GM12891 (cell line): ENCODE measurements at places on chromosomes 5 and 9.

DNA sequence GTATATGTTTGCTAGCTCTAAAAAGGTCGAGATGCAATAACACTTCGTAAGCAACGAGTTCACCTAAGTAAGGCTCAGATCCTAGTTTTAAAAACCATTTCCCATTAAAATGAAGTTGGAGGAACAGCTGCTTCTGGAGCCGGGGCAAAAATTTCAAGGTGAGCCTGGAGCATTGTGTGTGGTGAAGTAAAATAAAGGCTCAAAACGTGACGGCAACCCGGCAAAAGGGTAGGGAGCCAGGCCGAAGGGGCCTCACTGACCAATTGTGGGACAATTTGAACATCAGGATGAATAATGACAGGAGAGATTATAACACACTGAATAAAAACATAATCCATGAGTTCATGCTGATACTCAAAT is 20.1 kb downstream of the BTNL9 start:
- no peak for DNase-seq

DNA sequence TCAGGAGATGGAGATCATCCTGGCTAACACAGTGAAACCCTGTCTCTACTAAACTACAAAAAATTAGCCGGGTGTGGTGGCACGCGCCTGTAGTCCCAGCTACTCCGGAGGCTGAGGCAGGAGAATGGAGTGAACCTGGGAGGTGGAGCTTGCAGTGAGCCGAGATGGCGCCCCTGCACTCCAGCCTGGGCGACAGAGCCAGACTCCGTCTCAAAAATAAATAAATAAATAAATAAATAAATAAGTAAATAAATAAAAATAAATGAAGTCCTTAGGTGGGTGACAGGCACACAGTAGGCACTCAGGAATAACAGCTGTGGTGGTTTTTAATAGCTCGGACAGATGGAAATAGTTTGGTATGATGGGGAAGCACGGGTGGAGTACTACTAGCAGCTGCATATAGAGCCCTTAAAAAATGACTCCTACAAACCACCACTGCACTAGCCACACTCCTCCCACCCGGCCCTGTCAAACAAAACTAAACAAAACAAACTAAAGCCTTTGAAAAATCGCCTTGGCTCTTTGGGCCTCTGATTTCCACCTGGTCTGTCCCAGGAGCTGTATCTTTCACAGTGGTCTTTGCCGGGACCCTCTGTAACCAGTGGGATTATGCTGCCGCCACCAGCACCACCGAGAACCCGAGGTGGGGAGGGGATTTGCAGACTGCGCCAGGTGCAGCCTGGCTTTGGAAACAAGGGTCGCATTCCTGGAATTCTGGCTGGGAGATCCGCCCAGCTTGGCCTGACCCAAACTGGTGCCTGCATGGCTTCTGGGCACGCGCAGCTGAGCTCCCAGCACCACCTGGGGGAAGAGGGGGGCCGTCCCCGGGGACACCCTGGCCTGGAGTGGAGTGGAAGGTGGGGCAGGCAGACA is 5.1 kb upstream of the WDR5 start:
- DNase-seq = no peak

DNA sequence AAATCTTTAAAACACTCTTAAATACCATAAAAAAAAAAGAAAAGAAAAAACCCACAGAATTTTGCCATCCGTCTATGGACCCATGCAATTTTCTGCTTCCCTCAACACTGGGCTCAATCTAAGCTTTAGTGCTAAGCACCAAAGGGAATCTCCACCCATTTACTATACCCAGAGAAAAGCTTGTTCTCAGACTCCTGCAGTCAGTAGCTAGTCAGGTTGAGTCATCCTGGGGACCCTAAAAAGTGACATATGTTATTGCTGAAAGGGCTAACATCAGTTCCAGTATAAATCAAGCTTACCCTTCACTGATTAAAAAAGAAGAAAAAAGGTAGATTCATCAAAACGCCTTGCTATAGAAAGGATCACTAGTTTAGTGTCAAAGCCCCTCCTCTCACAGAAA is 177.6 kb downstream of the MUSK start:
- DNase-seq = no peak

- no peak for DNase-seq
These were observed 2.3 kb downstream of the LCNL1 start for GRCh38 chr9:136985027-136985602.

DNA sequence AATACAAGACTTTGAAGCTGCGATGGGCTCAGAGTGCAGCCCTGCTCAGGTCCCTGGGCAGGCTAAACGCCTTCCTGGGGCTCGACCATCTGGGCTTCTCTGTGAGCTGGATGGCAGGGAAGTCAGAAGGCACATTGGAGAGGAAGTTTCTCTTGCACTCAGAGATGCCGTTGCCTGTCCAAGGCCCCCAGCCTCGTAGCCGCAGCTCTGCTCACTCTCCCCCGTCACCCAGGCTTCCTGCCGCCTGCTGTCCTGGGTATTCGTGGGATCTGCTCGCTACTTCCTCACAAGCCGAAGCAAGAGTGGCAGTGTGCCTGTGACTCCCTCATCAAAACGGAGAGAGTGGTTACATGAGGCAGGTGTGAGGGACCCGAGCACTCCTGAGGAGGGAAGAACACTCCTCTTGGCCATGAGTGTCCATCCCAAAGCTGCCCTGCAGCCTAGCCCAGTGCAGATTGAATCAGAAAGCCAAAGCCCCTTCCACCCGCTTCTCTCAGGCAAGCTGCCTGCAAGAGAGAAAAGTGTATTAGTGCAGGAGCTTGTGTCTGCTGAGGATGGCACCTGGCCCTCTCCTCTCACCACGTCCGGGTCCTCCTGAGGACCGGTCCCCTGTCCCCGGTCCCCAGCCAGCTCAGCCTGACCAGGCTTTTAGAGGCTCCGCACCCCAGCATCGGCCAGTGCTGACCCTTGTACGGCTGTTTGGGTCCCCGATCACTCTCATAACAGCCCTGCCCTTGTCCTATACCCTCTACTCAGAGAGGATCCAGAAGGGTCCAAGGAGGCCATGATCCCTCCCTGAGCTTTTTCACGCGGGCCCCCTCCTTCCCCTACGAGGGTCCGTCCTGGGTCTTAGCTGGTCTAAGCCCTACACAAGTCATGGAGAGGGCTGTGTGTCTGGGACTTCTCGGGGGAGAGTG is 7.3 kb downstream of the FCN2 start:
- no peak for DNase-seq

GRCh38 chr5:107104040-107104995 is 566.4 kb downstream of the EFNA5 start:
- DNase-seq = no peak

- no peak for DNase-seq
These were observed 172.2 kb downstream of the TRPM3 start for GRCh38 chr9:70949239-70949638.

DNA sequence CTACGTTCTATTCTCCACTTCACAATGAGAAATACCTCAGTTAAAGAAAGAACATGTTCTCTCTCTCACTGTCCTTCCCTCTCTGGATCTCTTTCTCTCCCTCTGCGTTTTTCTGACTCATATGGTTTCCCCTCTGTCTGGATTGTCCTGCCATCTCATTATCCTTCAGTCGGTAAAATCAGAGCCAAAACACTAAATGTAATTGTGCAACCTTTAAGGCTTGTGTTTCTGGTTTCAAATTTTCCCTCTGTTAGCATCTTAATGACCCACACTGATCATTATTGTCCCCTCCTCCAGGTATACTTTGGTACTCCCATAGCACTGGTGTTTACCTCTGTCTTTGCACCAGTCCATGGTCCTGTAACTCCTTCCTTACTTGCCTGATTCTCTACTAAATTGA is 509.4 kb upstream of the C9orf72 start:
- DNase-seq = no peak

- DNase-seq = no peak
These were observed 696.9 kb upstream of the C9orf72 start for GRCh38 chr9:28270156-28270555.

- no peak for DNase-seq
These were observed 8.9 kb upstream of the ENTPD8 start for GRCh38 chr9:137449931-137450538.

DNA sequence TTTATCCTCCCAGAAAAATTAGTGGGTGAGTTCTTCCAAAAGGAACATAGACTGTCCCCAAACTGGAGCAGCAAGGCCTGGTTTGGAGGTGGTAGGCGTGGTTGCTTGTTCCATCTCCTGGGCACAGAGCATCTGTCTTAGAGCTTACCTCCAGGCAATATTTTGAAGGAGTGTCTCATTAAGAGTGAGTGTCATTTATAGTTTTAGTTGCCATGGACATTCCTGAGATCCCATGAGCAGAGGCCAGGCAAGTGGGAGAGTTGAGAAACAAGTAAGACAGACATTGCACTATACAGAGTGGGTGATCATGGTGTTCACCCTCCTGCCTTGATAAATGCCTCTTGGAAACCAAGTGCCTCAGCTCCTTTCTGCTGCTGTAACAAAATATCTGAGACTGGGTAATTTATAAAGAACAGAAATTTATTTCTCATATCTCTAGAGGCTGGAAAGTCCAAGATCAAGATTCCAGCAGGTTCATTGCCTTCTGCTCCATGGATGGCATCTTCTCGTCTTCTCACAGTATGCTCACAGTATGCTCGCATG is 68.5 kb downstream of the KIAA1958 start:
- DNase-seq = no peak

- DNase-seq = no peak
These were observed 2.6 kb downstream of the SLC35A4 start for GRCh38 chr5:140567136-140567818.

GRCh38 chr5:96006291-96006690 is 44.6 kb upstream of the ELL2 start:
- no peak for DNase-seq

DNA sequence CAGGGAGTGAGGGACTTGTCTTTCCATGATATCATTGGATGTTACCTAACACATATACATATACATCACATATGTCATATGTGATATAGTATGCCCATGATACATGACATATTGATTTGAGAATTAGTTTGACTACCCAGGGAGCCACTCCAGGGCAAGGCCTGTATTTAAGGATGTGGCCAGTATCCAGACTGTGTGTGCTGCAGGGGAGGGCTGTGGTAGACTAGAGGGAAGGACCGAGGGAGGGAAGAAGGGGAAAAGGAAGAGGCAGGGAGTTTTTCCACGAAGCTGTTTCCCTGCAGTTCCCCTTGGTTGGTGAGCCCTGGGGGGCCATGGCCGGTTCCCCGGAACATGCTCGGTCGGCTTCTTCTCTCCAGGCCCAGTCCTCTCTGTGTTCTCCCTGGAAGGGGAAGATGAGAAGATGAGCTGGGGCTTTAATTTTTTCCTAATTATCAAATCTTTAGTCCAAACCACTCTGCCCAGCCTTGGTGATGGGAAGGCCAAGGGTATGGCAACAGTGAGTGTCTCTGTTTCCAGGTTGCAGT is 48.7 kb downstream of the NSUN2 start:
- DNase-seq = no peak

DNA sequence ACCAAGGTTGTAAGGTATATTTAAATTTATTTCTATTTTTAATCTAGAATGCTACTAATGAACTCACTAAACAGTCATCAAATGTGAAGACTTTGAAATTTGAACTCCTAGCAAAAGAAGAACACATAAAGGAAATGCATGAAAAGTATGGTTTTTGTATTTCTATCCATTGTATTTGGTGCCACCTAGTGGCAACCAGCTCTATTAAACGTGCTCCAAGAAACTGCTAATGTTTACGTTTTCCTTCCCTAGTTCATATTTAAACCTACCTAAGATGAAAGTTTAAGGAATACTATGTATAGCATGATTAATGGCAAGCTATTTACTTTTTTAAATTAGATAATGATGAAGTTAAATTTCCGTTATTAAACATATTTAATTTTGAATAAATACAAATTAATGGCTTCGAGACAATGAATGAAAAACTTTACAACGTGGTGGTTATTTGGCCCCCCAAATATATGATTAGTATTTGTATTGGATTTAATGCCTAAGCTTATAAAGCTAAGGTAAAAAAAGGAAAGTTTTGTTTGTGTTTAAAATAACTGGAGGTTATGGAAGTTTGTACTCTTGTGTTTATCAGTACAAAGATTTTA is 115.9 kb upstream of the SH3GL2 start:
- DNase-seq = no peak

- DNase-seq = no peak
These were observed 3.8 kb downstream of the WDR36 start for GRCh38 chr5:111095982-111096381.

DNA sequence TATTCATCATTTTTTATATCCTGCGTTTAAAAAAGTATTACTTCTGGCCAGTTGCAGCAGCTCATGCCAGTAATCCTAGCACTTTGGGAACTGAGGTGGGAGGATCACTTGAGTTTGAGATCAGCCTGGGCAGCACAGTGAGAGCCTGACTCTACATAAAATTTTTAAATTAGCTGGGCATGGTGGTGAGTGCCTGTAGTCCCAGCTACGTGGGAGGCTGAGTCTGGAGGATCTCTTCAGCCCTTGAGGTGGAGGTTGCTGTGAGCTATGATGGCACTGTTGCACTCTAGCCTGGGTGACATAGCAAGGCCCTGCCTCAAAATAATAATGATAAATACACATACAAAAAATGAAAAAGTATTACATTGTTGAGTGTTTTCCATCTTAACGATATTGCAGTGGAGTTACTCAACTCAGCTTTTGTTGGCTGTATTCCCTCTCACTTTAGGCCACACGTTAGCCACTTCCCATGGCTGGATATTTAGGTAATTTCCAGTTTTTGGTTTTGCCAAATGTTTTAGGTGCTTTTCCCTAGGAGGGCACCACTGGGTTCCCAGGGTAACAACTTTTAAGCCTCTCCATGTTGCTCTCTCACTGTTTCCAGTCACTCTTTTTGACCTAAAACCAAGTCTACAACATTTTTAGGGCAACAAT is 20.6 kb downstream of the SHB start:
- no peak for DNase-seq

DNA sequence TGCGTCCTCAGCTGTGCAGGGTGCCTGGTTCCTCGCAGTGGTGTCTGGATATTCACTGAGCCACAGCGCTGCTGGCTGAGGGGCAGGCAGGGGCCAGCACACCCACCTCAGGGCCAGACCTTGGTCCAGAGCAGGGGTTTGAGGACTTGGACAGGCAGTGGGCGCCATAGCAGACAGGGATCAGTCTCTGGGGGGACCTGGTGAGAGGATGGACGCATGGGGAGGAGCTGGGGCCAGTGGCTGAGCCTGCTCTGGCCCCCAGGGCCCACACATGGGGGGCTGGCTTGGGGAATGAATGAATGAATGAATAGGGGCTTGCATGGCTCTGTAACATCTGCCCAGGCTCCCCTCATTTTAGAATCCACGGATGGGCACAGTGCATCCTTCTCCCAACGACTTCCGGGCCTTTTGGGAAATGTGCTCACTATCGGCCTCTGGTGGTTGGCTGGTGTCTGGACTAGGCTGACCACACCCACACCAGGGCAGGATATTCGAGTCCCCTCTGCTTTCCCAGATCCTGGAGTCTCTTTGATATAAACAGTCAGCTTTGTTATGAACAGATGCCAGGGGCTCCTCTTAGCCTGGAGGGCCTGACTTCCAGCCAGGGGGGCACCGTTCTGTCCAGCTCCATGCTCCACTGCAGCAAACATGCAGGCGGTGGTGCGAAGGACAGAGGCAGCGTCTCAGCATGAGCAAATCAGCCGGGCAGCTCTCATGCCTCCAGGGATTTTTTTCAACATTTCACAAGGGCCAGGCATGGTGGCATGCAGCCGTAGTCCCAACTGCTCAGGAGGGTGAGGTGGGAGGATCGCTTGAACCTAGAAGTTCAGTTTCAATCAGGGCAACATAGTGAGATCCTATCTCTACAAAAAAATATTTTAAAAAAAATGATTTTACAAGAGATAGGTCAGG is 62.6 kb downstream of the NEK6 start:
- peak; percentile 75 for DNase-seq
